Esophagus squamous epithelium (tissue), 5 donors: ENCODE measurements at places on chromosomes 12 and 14. TPM values are rescaled to one million over a fixed set of nuclear protein-coding genes. Genes with fewer than 3 reads are reported as not detected.

OTUB2 gene
- total RNA-seq: 9.4 TPM

MARCHF9 gene
- 5.2 TPM for total RNA-seq

DNA sequence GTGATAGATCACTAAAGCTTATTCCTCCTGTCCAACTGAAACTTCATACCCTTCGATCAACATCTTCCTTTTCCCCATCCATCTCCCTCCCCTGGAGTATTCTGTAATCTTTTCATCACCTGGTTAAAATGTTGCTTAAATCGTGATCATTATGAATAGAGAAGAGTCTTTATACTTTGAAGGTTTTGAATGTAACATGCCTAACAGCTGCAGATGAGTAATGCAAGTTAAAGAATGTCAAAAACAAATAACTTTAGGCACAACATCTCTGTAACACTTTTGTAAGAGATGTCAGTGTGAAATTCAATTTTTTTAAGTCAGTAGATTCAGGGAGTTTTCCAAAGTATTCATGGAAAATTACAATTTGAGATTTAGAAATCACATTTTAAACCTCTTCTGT is 25.0 kb downstream of the RXYLT1 start:
- no peak for DNase-seq
- peaks cover 9% of the 10 kb centered on the region for H3K36me3 ChIP-seq
- no peaks in the 10 kb centered on the region for H3K4me1 ChIP-seq
- no peaks in the 10 kb centered on the region for H3K27me3 ChIP-seq

GRCh38 chr12:14249368-14249767 is 116.1 kb upstream of the ATF7IP start:
- no peak overlapping the region for H3K4me3 ChIP-seq
- no peaks in the 10 kb centered on the region for H3K27me3 ChIP-seq
- H3K27ac ChIP-seq: no peak overlapping the region
- H3K4me1 ChIP-seq: peaks cover 22% of the 10 kb centered on the region
- DNase-seq: no peak
- H3K36me3 ChIP-seq: no peaks in the 10 kb centered on the region

- H3K36me3 ChIP-seq: peaks cover 47% of the 10 kb centered on the region
- H3K4me3 ChIP-seq: no peak overlapping the region
- H3K4me1 ChIP-seq: no peaks in the 10 kb centered on the region
- H3K27me3 ChIP-seq: no peaks in the 10 kb centered on the region
- no peak for DNase-seq
Observed at GRCh38 chr14:34750670-34751069, 36.3 kb upstream of the CFL2 start.

DNA sequence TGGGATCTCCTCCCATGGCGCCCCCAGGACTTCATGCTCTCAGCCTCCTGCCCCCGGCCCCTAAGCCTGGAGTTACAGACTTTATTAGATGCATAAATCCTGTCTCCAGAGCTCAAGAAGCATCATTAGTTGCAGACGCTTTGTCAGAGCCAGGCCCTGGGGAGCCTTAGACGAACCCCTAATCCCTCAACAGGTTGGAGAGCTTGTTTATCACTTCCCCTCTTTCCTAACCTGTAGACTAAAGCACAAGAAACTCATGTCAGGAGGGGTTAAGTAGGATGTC is 260 bp upstream of the NPFF start:
- no peaks in the 10 kb centered on the region for H3K27me3 ChIP-seq
- no peak overlapping the region for H3K27ac ChIP-seq
- H3K4me1 ChIP-seq: peaks cover 26% of the 10 kb centered on the region
- H3K4me3 ChIP-seq: no peak overlapping the region

GRCh38 chr14:104794631-104794992 is 936 bp downstream of the AKT1 start:
- H3K4me3 ChIP-seq: peak overlapping the region; percentile 51
- no peak for DNase-seq
- H3K4me1 ChIP-seq: peaks cover 38% of the 10 kb centered on the region
- peaks cover 8% of the 10 kb centered on the region for H3K36me3 ChIP-seq
- H3K27me3 ChIP-seq: no peaks in the 10 kb centered on the region
